ENCODE measurements at places on chromosomes 16 and 17. TPM values are rescaled to one million over a fixed set of nuclear protein-coding genes. Genes with fewer than 3 reads are reported as not detected.

The TEKT1 gene
- total RNA-seq = not detected

The CCL7 gene
- not detected for total RNA-seq

The KRTAP4-1 gene
- not detected for total RNA-seq

The RND2 gene
- total RNA-seq = not detected

The YBX2 gene
- 1.2 TPM for total RNA-seq

DNA sequence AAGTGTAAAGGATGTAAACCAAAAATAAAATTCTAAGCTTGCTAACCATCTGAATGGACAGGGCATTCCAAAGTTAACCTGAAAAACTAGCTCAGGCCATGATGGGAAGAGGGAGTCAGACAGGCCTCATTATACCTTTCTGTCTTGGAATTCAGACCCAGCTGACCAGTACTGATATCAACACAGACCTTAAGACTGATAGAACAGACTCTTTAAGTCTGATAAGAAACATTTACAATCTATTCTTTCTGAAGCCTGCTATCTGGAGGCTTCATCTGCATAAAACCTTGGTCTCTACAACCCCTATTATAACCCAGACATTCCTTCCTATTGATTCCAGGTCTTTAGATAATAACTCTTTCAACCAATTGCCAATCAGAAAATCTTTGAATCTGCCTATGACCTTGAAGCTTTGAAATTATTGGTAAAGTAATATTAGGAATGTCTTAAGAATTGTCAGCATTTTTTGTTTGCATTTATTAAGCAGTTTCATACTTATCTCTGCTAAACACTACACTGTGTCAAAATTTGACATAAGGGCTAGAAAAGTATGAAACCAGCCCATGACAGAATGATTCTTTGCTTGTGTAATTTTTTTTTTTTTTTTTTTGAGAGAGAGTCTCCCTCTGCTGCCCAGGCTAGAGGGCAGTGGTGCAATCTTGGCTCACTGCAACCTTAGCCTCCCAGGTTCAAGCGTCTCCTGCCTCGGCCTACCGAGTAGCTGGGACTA, 12.9 kb upstream of the PRSS54 start:
- no peak for DNase-seq

GRCh38 chr16:168424-168823, 2.6 kb downstream of the HBM start:
- DNase-seq = no peak

DNA sequence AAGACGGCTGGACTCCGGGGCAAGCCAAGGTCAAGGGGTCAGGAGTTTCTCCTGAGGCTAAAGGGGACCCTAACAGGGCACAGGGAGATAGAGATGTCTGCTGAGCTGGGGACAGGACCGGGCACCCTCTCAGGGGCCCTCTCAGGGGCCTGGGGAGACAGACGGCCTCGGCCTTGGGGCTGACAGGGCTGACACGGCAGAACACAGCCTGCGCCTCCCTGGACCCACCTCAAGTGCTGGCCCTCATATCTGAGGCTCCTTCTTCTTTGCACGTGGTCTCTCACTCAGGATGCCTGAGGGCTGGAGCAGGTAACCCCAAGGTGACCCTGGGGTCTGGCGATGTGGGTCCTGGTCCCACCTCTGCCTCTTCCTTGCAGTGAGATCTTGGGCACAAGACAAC, 186.9 kb upstream of the TNRC6C start:
- DNase-seq = no peak

GRCh38 chr17:15456496-15456895, 10.9 kb downstream of the CDRT4 start:
- no peak for DNase-seq

DNA sequence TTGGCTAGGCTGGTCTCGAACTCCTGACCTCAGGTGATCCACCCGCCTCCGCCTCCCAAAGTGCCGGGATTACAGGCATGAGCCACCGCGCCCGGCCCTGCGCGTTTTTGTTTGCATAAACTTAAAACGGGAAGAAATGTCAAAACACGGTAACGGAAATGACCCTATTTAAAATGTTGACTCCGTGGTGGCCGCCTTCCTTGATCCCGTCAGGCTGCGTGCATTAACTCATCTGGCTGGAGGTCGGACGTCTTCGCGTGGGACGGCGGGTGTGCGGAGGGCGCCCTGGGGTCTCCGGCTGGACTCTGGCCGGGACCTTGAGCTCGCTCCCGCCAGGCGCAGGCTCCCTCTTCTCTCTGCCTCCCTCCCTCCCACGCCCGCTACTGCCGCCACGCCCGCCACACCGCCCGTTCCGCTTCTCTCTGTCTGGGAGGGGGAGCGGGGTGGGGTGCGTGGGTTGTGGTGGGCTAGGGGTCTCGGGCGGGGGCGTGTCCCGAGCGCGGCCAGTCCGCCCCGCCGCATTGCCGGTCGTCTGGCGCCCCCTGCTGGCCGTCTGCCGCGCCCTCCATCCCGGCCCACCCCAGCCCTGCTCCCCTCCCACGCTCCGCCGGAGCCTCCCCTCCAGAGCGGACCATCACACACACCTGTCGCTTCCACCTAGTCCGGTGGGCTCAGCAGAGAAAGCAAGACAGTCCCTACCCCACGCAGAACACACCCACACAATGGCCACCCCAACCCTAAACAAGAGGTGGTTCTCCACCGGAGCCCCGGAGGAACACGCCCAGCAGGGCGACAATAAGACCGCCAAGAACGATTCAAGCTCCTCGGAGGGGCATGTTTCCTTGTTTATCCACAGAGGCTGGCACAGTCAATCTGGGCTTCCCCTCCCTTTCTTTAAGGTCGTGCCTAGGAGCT, 1.2 kb upstream of the CCDC42 start:
- peak; percentile 90 for DNase-seq

DNA sequence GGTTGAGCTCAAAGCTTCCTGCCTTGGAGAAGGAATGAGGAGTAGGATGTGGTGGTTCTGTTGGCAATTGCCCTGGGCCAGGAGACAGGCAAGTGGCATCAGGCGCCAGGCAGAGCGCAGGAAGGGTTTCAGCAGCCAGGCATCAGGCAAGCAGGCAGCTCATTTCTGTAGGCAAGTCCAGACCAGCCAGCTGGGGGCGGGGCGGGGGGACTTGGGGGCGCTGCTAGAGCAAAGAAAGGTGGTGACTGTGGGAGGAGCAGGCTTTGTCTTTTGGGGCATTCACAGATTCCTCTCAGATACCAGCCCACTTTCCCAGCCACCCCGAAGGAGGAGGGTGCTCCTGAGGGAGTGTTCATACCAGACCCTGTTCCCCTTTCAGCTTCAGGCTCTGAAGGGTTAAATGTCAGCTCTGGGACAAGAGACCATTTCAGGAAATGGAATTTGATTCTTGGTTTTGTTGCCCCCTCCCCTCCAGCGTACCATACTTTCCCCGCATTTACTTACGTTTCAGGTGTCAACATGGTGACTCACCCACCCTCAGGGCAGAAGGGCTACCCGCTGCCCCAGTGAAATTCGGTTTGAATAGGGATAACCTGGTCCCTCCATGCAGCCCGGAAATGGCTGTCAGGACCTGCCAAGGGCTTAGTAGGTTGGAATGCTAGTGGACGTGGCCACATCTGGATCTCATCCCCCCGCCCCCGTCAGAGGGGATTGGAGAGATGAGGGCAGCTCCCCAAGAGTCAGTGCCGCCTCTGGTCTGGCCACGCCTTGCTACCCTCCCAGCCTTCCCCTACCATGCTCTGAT, 13.2 kb downstream of the NGFR start:
- DNase-seq = no peak

All from activated naive CD8-positive, alpha-beta T cell treated with anti-CD3 and anti-CD28 coated beads, Interleukin-2, amount 10 ng/mL, durations not matched to agents 7 days and 5 days (primary cell).